HFFc6 (cell line): ENCODE measurements at places on chromosomes 1 and 21. TPM values are rescaled to one million over a fixed set of nuclear protein-coding genes. Genes with fewer than 3 reads are reported as not detected.

GRCh38 chr1:87706203-87706602 is 377.5 kb downstream of the LMO4 start:
- peak; percentile 70 for DNase-seq

DNA sequence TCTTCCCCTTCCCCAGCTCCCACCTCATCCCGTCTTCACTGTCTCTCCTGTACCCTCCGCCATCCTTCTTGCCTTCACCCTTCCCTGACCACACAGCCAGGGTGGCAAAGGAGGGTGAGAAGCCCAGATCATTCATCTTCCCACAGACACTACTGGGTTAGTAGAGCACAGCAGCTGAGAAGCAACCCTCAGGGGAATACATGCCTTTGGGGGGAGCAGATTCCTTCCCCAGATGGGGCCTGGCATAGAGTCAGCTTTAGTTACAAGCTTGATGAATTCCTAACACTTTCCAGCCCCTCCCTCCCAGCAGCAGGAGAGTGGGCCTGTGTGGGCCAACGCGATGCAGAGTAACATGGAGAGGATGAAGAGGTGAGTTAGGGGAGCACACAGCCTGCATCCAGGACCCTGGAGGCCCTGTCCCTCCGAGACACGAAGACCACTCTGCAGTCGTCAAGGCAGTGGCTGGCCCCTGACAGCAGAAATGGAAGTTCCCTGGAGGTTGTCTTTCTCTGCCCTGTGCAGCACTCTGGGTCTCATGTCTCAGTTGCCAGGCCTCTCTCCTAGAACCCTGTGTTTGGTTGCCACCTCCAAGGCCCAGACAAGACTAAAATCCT is 8.8 kb upstream of the BTG2 start:
- no peak for DNase-seq

Gene FNDC5
- total RNA-seq, result 0.28 to 1.4 TPM (median 0.60 TPM) in 3 replicates

DNA sequence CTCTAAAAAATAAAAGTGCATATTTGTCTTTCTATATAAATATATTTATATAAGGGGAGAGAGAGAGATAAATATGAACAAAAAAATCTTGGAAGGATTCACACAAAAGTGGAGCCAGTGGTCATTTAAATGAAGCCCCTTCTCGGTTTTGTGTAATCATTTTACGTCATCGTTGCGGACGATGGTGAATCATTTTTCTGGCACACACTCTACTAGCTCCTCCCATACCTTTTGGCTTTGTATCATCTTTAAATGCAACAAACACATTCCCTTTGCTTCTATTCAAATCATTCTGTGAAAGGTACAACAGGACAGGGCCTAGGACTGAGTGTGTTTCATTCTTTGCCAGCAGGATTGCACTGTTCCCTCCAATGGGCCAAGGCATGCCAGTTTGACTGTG is 186.8 kb downstream of the TGFB2 start:
- no peak for DNase-seq

DNA sequence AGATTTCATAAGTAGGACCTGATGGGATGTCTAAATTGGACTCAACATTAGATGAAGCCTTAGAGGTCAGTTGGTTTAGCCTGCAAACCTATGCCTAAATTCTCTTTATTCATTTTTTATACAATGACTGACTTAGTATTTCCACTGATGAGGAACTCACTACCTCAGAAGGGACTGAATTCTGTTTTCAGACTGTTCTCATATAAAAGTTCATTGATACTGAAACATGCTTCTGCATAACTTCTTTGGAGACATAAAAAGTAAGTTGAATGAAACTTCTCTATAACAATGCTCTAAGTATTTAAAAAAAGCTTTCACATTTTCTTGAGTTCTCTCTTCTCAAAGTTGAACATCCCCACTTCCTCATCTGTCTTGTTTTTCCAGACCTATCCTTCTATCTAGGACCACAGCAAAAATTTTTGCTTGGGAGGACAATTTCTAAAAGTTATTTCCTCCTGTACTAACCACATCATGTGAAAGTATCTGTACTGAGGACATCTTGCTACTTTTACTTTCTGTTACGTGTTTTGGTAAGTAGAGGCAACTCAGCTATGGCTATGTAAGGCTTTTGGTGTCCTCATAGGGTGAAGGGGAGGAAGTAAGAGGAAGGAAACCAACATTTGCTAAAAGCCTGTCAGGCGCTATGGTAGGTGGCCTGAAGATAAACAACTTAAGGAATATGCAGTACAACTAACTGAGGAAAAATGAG is 64.1 kb downstream of the USP24 start:
- DNase-seq, result no peak

- DNase-seq, result no peak
Observed at GRCh38 chr1:2049718-2050431, at the start of gene PRKCZ. Gene PRKCZ, plus strand, starts transcription at chr1:2050411. Its CDS starts 220 bp downstream, at chr1:2050631.

Gene SLC1A7
- not detected in 3 replicates for total RNA-seq

DNA sequence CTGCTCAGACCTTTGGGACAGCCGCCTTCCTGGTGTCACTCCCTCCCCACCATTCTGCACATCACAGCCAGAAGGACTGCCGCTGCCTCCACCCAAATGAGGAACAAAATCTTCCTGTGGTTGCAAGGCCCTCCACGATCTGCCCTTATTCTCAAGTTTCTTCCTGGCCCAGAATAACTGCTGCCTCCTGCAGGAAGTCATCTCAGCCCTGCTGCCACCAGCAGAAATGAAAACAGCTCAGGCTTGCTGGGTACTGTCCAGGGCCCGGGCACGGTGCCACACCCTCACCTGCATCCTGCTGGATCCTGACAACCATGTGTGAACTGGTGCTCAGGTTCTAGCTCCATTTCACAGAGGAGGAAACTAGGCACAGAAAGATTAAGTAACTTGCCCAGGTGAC is 2.8 kb downstream of the CLDN19 start:
- no peak for DNase-seq

- no peak for DNase-seq
Observed at GRCh38 chr21:37546949-37547614, 180.5 kb downstream of the DYRK1A start.

- peak; percentile 60 for DNase-seq
Observed at GRCh38 chr1:77834771-77835334, 53.6 kb upstream of the NEXN start.

- DNase-seq, result no peak
Observed at GRCh38 chr1:3762151-3762872, 10.1 kb downstream of the CCDC27 start.

- DNase-seq, result no peak
Observed at GRCh38 chr1:116492358-116492811, 78.4 kb downstream of the CD58 start.

GRCh38 chr21:19261731-19262376 is 858.3 kb upstream of the TMPRSS15 start:
- no peak for DNase-seq

Gene TMEM53
- total RNA-seq, result 4.0 to 4.8 TPM (median 4.7 TPM) in 3 replicates

DNA sequence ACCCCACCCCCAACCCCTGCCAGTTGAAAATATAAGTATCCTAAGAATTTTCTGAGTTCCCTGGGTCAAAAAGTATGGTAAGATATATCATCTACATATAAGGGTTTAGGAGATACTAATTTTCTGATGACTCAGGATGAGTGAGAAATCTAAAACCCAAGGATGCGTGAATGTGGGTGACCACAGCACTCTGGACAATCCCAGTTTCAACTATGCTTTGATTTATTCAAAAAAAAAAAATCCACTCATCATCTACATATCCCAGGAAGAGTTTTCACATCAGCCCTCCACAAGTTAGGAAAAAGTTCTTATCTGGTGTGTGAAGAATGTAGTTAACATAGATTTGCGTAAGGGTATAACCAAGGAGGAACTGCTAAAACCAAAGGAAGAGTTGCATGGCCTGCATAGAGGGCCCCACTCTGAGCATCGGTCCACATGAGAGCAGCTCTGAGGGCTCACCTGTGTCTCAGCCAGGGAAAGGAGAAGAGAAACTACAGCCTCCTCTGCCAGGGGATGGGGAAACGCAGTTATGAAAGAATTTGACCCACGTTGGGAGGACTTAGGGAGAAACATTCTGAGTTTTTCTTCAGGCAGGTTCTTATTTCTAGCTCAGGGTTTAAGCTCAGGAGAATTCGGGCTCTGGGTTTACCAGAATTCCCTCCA is 18.8 kb downstream of the LAMB3 start:
- DNase-seq, result peak; percentile 59

Gene FLG2
- not detected in 3 replicates for total RNA-seq

- DNase-seq, result no peak
Observed at GRCh38 chr1:228350831-228351781, 55.5 kb downstream of the TRIM11 start.
